ENCODE measurements at places on chromosomes 7 and 10. TPM values are rescaled to one million over a fixed set of nuclear protein-coding genes. Genes with fewer than 3 reads are reported as not detected.

The MBLAC1 gene
- total RNA-seq, result 2.4 TPM

The SPAM1 gene
- total RNA-seq, result not detected

The TMEM176A gene
- 1.1 TPM for total RNA-seq

The LFNG gene
- total RNA-seq, result 0.43 TPM

The SPOCK2 gene
- 0.43 TPM for total RNA-seq

The PHYH gene
- 26.3 TPM for total RNA-seq

The ANKRD61 gene
- not detected for total RNA-seq

The TMEM236 gene
- under 0.01 TPM for total RNA-seq

The ACTR1A gene
- 111 TPM for total RNA-seq

The FAM25C gene
- total RNA-seq, result not detected

The MNX1 gene
- total RNA-seq, result not detected

The PRSS1 gene
- not detected for total RNA-seq

The CLCN1 gene
- total RNA-seq, result 0.14 TPM

The ANKRD26 gene
- total RNA-seq, result 8.7 TPM

The PPP3CB gene
- 22.1 TPM for total RNA-seq

The GSTO2 gene
- 2.0 TPM for total RNA-seq

The CCZ1B gene
- 43.9 TPM for total RNA-seq

The FAM25A gene
- total RNA-seq, result not detected

The ARHGEF35 gene
- total RNA-seq, result 1.3 TPM

The HEPACAM2 gene
- under 0.01 TPM for total RNA-seq

The RINT1 gene
- total RNA-seq, result 10.8 TPM

The PAX4 gene
- total RNA-seq, result not detected

The HACD1 gene
- total RNA-seq, result 24.7 TPM

The C10orf71 gene
- not detected for total RNA-seq

The BCCIP gene
- total RNA-seq, result 35.0 TPM

The LIPN gene
- not detected for total RNA-seq

The CPA4 gene
- total RNA-seq, result 25.9 TPM

The NSMCE4A gene
- 16.5 TPM for total RNA-seq

The CLRN3 gene
- not detected for total RNA-seq

The UBE2D4 gene
- 8.9 TPM for total RNA-seq

The LMOD2 gene
- not detected for total RNA-seq

The FZD8 gene
- 7.0 TPM for total RNA-seq

The RAPGEF5 gene
- 1.1 TPM for total RNA-seq

The FAM221A gene
- total RNA-seq, result 1.7 TPM

Measured in smooth muscle cell of bladder (primary cell).